ENCODE measurements at places on chromosomes 3 and 15.
A peak's percentile ranks its signal among the peaks of the same experiment; 100 is the strongest.

GRCh38 chr3:190516416-190516815 lies 2.5 kb downstream of the IL1RAP start:
- DNase-seq, result no peak

DNA sequence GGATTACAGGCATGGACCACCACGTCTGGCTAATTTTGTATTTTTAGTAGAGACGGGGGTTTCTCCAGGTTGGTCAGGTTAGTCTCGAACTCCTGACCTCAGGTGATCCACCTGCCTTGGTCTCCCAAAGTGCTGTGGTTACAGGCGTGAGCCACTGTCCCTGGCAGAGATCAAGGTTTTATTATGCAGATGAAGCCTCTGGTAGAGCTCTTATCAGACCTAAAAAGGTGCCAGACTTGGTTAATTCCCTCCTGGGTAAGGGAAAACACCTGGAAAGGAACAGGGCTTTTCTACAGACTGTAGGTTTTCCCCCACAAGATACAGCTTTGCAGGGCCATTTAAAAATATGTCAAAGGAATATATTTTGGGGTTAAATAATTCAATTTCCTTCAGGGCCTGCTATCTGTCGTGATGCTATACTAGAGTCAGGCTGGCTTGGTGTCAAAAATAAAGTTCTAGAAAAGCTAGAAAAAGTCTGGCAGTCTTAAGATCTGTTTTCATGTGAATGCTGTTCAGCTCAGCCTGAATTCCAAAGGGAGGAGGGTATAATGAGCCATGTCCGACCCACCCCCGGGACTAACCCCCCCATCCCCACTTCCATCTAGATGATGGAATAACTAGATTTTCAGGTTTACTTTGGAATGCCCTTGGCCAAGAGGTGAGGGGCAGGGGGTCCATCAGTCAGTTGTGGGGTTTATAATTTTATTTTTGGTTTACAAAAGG lies 1.9 kb upstream of the BLOC1S6 start:
- DNase-seq, result no peak

DNA sequence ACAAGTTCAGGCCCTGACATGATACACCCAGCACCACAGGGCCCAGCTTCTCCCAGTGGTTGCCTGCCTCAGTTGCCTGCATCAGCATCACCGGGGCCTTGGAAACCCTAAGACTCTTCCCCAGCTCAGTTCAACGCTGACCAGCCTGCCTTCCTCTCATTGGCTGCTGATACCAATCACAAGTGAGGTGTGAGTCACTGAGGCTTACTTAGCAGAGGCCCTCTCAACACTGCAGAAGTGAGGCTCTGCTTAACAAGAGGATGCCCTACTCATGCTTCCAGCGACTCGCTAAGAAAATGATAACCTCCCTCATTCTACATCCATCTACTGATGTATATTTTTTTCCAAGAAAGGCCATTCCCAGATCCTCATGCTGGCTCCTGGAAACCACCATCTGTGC lies 151.9 kb downstream of the ADAMTS17 start:
- no peak for DNase-seq

DNA sequence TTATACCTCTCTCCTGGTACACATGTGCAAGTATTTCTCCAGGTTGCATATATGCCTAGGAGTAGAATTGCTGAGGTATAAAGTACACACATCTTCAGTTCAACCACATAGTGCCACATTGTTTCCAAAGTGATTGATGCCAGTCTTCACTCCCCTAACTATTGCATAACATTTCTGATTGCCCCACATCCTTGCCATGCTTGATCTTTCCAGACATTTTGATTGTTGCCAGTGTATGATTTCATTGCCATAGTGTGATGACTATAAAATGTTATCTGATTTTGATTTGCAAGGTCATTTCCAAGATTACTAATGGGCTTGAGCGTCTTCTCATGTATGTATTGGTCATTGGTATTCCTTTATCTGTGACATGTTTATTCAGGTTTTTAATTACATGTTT lies 61.1 kb upstream of the MLF1 start:
- no peak for DNase-seq

GRCh38 chr3:160921020-160921635 lies 165.1 kb downstream of the PPM1L start:
- no peak for DNase-seq

DNA sequence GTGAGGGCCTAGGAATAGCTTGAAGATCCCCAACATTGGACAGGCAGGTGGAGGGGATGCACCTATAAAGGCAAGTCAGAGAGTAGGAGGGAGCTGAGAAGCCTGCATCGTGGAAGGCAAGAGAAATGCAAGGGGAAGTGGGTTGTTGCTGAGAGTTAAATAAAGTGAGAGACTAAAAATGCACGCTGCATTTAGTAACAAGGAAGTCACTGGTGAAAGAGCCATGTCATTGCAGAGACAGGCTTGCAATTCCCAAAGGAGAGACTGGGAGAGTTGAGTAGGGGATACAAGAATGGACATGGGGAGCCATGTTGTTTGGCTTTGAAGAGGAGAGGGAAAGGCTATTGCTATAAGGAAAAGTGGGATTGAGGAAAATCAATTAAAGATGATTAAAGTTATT lies 77.0 kb upstream of the HEG1 start:
- DNase-seq, result no peak

DNA sequence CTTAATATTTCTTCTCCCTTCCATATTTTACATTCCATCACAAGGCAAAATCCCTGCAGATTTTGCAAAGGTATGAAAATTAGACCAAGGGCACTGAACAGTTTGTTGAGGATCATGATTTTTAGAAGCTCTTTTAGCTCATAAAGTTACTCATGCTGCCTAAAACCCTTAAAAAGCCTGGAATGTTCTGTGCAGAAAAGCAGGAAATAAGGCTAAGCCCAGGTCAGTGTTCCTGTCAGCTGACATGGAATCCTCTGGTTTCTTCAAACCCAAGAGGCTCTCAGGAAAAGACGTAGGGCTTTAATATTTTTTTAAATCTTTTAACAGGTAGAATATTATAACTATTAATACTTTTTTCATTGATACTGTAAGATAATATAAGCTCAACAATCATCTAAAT lies 8.2 kb downstream of the CBLB start:
- no peak for DNase-seq

DNA sequence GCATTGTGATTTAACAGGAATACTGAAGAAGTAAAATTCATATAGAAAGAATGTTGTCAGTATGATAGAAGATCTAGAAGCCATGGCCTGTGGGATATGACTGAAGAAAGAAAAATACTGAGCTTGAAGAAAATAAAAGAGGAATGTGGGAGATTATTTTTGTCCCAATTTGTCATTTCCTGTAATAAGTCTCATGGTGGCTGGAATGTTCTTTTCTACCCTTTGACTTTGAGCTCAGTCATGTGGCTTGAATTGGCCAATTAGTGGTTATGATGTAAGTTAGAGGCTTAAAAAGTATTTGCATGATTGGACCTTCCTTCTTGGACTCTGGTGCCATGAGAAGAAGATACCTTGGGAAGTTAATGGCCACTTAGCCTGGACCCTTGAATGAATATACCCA lies 14.1 kb downstream of the APH1B start:
- DNase-seq, result no peak

DNA sequence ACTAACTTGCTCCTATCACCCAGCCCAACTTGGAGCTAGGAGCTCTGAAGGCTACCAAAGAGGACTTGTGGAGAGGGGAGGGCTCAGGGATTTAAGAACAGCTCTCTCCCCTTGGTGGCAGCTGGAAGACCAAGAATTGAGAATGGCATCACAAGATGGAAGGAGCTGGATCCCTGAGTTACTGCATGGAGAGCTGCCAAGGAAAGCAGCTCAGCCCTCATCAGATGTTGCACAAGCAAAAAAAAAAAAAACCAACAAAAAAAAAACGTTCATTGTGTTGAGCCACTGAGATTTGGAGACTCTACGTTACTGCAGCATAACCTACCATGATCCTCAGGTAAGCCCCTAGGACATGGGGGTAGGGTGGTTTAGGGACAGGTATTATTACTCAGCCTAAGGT lies 41.0 kb downstream of the ITGB5 start:
- no peak for DNase-seq

GRCh38 chr3:194951931-194952582 lies 266.4 kb downstream of the FAM43A start:
- DNase-seq, result no peak

- no peak for DNase-seq
These were observed 6.0 kb downstream of the GHRL start for GRCh38 chr3:10286596-10287295.

GRCh38 chr3:112611752-112612515 lies 29.0 kb downstream of the CCDC80 start:
- no peak for DNase-seq

DNA sequence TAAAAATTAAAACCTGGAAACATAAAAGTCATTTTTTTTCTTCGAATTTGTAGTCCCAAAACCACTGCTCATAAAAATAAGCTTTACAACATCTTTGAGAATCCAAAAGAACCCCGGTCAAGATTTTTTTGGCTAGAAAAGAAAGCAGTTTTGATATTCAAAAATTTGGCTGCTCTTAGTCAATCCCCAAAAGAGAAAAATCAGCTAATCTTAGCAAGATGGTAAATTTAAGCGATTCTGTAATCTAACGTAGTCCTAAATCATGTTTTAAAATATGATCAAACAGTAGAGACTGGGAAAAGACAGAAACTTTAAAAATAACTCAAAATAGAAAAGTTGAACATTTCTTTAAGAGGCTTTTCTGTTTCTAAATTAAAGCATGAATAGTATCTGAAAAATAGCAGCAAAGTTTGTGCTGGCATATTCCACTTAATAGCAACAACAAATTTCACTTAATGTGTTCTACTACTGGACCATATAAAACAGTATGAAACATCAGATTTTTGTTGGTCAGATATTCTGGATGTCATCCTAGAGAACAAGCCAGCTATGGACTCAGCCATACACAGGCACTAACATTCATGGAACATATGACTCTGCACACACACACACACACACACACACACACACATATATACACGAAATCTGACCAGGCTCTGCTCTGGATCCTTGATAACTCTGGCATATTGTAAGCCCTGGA lies 19.1 kb upstream of the NR2F2 start:
- no peak for DNase-seq

DNA sequence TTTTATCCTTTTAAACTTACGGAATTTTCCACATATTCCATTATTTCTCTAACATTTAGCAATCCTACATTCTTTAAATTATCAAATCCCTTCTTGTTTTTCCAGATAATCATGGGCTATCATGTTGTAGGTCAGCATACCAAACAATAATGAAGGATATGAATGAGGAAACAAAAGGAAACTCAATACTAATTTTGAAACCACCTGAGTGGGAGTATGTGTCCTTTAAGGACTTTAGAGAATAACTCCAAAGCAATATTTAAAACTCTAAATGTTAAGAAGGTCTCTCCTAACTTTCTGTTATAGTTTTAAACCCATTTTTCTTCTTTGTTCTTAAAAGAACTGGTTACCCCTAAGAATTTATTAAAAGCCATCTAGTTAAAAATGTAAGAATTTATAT lies 43.0 kb downstream of the TP53BP1 start:
- DNase-seq, result no peak

- DNase-seq, result no peak
These were observed 148.4 kb downstream of the TIGIT start for GRCh38 chr3:114442246-114442645.

DNA sequence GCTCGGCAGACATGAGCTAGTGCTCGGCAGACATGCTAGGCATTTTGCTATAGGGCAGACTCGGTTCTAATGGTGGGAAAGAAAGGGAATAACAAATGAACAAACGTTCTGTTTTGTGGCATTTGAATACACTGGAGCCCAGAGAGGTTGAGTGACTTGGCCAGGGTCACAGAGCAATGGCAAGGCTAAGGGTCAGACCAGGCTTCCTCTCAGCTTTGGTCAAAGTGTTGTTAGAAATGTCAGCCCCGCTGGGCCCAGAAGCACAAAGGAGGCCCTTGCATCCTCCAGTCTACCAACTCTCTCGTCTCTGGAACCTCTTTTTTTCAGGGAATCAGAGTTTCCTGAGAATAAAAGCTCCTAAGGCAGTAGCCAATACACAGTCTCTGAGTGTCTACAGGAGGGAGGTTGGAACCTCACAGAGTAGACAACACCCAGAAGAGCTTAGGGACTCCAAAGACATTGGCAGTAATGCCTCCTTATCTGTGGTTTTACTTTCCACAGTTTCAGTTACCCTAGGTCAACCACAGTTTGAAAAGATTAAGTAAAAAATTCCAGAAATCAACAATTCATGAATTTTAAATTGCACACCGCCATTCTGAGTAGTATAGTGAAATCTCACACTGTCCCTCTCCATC lies 47.3 kb downstream of the SSUH2 start:
- no peak for DNase-seq

DNA sequence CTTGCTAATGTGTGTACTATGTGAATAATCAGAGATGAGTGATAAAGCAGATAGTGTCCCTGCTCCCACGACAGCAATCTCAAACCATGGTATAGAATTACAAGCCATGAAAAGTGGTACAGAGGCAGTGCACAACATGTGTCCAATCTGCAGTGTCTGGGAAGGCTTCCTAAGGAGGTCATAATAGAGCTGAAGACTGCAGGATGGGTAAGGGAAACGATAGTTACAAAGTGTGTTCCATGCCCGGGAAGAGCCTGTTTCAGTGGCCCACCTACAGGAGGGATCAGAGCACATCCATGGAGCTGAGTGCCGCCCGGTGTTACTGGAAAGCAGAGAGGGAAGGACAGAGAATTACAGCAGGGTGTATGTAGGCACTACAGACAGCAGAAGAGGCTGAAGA lies 48.9 kb downstream of the PAK2 start:
- no peak for DNase-seq

DNA sequence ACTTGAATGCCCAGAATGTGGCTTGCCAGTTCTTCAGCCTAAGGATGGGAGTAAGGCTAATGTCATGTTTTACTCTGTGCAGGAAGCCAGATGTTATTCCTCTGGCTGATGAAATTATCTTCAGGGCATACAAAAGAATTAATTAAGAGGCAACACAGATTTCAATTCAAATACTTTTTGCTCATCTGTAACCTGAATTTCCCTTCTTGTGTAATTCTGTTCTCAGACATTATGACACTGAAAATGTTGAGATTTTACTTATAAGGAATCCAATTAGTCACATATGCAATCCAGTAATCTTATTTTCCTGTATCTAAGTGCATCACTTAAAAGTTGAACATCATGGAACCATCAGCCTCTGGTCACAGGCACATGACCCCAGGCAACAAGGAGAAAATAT lies 136.5 kb downstream of the CPNE4 start:
- DNase-seq, result no peak

DNA sequence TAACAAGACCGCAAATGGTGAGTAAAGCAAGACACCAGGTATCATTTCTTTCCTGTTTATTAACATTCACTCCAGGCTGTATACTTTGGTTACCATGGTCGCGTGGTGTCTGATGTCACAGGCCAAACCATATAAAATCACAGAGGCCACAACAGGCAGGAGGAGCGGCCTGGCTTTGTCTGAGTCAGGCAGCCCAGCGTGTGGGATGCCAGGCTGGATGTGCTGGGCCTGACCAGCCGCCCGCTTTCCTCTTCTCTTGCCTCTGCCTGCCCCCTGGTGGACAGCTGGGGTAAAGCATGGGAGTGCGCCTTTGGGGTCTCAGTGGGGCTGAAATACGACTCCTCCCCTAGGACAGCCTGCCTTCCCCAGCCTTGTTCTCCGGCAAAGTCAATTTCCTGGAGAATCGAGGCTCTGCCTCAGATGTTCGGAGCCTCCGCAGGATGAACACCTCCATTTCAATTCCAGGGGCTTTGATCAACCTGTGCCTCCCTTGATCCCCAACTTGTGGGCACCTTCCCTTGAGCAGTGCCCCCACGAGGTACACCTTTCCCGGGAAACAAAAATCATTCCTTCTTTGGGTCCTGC lies 78.2 kb downstream of the CCNL1 start:
- DNase-seq, result peak; percentile 80

GRCh38 chr3:131555456-131555855 lies 52.7 kb upstream of the MRPL3 start:
- no peak for DNase-seq

- DNase-seq, result no peak
These were observed 90.7 kb downstream of the CHRD start for GRCh38 chr3:184470551-184470950.
